ENCODE measurements at places on chromosomes 16 and 17.

DNA sequence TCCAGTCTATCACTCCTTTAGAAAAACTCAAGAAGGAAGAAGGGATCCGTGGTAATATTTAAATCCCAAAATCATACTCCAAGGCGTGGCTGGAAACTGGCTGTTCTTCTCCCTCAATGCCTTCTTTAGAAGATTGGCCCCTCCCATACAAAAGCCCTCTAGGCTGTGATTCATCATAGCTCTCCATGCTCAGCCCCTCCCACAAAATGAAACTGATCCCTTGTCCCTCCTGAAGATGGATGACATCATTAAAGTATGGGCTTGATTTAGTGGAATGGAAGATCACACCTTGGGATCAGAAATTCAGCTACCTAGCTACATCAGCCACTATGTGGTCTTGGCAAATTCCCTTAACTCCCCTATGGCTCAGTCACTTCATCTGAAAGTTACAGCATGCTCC, 4.1 kb downstream of the GRIN2A start:
- no peak for DNase-seq

DNA sequence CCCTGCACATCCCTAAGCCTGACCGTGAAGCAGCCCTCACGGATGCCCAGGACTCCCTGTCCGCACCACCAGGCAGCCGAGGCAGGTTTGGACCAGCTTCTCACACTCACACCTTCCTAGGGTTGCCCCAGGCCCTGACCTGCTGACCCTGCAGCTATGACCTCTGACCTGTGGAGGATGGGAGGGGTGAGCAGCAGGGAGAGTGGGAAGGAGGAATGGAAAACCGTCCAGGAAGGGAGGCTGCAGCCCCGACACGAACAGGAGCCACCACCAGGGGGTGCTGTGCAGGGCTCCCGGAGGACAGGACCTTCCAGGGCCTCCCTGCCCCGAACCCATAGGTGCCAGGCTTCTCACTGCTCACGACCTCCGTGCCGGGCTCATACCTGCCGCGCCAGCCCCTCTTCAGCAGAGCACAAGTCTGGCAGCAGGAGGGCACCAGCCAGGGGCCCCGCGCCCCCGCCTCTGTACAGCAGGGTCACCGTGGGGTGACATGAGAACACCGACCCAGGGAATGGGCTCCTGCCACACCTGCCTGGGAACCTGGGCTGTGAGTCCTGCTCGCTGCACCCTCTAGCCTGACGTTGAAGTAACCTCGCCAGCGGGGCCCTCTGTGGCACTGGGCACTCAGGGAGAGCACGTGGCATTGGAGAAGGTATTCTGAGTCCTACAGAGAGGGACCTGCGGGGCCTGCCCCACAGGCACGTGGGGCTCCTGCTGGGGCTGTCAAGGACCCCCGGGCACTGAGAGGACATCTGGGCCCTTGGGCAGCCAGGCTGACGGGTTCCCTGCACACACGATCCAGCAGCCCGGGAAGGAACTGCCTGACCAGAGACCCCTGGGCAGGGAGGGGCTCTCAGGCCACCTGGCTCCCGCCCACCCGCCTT, 37.6 kb downstream of the CTU2 start:
- peak; percentile 66 for DNase-seq

- DNase-seq = no peak
These were observed 181.9 kb downstream of the SPECC1 start for GRCh38 chr17:20191056-20191455.

GRCh38 chr16:87542531-87543102, 49.8 kb upstream of the ZCCHC14 start:
- no peak for DNase-seq

DNA sequence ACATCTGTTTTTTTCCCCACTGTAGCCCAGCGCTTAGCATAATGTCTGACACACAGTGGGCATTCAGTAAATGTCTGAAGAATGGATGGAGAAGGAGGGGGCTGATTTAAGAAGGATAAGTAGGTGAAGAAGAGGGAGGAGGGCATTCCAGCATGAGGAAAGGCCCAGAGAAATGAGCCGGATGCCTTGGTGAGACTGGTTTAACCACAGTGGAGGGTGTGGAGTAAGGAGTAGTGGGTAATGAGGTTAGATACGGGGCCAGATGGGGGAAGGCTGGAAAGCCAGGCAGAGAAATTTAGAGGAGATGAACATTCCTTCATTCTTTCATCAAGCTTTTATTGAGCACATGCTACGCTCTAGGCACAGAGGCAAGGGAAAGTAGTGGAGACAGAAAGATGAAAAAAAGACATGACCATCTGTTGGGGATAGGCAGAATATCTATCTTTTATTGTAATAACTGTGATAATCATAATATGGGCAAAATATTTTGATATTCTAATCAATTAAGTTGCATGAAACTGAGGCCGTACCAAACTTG, 43.7 kb upstream of the NFAT5 start:
- no peak for DNase-seq

GRCh38 chr16:77919761-77920415, 102.5 kb upstream of the CLEC3A start:
- no peak for DNase-seq

- DNase-seq = peak; percentile 95
These were observed 127.7 kb downstream of the XYLT1 start for GRCh38 chr16:17343028-17343427.

- no peak for DNase-seq
These were observed 203.1 kb upstream of the SOX9 start for GRCh38 chr17:71917715-71918114.

- no peak for DNase-seq
These were observed 8.6 kb downstream of the SLC7A5 start for GRCh38 chr16:87860553-87861299.

- DNase-seq = peak; percentile 39
These were observed 54.4 kb upstream of the PABPN1L start for GRCh38 chr16:88920618-88921590.

GRCh38 chr17:47789611-47790561, 31.7 kb downstream of the OSBPL7 start:
- DNase-seq = no peak

GRCh38 chr16:24036614-24037013, 200.8 kb downstream of the PRKCB start:
- peak; percentile 54 for DNase-seq

DNA sequence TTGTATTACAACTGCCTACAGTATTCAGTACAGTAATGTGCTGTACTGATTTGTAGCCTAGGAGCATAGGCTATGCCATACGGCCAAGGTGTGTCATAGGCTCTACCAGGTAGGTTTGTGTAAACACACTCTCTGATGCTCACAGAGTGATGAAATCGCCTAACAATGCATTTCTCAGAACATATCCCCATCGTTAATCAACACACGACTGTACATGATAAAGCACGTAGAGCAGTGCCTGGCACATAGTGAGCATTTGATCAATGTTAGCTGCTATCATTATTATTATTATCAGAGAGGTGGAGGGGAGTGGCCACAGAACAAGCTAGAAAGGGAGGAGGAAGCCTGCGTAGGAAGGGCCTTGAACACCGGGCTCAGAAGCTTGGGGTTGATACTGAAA, 81.1 kb upstream of the LHX1 start:
- DNase-seq = no peak

DNA sequence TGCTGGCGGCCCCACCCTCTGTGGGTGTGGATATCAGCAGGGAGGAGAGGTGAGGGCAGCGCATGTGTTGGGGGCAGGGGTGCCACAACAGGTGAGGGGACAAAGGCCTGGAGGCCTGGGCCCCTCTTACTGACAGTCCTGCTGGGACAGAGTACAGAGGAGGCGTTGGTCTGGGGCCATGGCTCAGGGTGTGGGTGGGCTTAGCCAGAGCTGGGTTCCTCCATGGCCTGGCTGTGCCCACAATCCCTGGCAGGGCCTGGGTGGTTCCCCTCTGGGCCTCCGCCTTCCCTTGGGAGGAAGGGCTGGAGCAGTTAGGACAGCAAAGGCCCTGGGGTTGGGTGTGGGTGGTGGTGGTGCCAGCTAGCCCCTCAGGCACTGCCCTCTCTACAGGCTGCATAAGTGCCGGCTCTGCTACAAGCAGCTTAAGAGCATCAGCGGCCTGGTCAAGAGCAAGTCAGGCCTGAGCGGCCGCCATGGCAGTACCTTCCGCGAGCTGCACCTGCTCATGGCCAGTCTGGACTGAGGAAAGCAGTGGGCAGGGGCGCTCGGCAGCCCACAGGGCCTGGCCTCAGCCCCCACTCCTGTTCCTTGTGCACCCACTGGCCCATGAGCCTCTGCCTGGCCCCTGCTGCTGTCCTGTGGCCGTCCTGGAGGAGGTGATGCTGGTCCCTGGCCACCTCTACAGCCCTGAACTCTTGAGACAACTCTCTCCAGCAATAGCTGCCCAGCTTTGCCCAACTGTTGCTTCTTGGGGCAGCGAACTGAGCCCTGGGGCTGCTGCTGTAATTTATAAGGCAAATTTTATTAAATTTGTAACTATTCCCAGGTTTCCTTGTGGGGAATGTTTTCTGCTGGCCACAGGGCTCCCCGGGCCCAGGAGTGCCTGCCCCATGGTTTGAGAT, 21.1 kb downstream of the KATNB1 start:
- no peak for DNase-seq

DNA sequence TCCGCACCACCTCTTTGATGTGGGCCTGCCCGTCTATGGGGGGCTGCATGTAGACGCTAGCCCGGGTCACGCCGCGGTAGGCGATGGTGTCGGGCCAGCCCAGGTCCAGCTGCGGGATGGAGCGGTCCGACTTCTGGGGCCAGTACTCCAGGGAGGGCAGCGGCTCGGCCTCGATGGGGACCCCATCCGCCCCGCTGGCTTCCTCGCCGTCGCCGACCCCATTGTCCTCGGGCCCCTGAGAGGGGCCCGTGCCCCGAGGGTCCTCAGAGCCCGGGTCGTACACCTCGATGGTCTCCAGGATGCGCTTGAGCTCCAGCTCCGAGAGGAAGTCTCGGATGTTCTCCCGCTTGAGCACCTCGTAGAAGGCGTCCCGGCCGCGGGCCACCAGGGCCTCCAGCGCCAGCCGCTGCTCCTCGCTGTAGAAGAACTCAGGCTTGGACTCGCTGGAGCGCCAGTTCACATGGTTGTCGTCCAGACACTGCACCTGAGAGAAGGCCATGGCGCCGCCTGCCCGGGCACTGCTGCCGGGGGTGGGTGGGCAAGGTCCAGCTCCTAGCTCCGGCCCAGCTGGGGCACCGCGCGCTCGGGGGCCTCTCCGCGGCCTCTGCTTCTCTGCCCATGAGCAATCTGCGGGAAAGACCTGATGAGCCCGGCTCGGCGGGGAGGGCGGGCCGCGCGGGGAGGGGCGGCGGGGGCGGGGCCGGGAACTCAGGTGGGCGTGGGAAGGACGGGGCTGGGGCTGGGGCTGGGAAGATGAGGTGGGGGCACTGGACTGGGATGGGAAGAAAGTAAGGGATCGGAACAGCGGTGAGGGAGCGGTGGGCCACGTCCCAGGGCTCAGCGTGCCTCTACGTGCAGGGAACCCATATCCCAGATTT, 782 bp downstream of the FAM83G start:
- no peak for DNase-seq

- DNase-seq = no peak
These were observed 1.7 kb downstream of the MYH11 start for GRCh38 chr16:15854906-15855703.

GRCh38 chr17:62937606-62938005, 28.4 kb upstream of the TANC2 start:
- DNase-seq = no peak

DNA sequence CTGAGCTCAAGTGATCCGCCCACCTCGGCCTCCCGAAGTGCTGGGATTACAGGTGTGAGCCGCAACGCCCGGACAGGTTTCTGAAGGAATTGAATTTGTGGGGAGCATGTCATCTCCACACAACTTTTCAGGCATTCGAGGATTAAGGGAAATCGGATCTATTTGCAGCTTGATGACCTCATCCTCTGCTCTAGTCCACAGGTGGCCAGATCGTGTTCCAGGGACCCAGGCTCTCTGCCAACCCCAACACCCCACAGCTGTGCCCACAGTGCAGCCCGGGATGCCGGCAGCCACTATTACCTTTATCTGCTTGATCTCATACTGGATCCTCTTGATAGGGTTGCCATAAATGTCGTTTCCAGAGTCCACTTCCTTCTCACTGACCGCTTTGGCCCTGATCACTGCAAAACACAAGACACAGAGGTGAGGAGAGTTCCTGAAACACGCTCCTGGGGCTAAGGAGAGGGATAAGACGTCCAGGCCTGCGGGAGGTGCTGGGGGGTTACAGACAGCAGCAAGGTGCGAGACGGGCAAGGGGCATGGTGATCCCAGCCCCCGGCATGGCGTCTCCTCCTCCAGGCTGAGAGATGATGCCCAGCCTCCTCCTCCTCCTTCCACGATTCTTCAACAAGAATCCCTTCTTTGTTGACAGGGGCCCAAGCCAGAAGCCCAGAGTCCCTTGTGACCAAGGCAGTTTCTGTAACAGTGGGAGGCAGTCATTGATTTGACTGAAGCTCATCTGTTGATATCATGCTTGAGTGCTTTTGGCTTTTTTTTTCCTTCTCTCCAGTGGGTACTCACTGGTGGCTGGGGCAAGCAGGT, 29.3 kb downstream of the CEP295NL start:
- no peak for DNase-seq

DNA sequence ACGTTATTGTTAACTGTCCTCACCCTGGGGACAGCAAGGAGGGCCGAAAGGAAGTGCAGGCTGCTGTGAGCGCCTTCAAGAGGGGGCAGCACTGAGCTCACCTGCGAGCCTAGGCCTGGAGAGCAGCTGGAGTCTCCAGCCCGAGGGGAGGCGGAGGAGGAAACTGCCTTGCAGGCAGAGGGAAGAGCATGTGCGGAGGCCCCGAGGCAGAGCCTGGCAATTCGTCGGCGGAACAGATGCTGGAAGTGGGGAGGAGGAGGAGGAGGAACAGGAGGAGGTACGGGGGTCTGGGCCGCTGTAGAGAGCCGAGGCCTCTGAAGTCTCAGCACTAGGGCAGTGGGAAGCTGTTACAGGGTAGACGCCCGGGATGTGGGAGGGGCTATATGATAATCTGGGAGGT, 49.6 kb upstream of the PLCG2 start:
- peak; percentile 55 for DNase-seq

DNA sequence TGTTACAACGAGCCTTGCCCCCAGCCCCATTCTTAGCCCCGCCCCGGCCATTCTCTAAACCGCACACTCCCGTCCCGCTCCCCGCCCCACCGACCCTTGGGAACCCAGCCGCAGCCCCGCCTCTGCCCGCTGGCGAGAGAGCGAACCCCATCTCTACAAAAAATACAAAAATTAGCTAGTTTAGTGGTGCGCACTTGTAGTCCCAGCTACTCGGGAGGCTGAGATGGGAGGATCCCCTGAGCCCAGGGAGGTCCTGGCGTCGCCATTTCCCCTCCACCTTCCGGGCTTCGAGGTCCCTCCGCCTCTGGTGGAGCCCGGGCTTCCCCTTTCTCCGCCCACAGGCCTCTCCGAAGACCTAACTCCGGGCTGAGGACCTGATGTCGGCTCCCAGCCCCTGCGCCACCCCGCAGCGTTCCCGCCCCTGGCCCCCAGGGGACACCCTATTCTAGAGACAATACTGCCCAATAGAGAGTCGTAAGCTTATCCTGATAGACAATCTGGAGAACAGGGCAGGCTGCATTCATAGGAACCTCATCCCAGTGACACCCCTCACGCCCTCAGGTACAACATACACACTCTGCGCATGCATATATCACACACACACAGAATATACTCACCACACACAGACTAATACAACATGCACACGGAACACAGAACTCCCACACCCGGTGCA, 480 bp upstream of the PROCA1 start:
- DNase-seq = peak; percentile 95

All from NB4 (cell line).